Stimulated activated CD8-positive, alpha-beta memory T cell treated with anti-CD3 and anti-CD28 coated beads, Interleukin-4, amount 100 ng/mL, for 1 hour (primary cell): ENCODE measurements at places on chromosomes 5 and 9.

- no peak for DNase-seq
Measured at GRCh38 chr5:156019571-156020180, 307.3 kb upstream of the SGCD start.

GRCh38 chr5:18807256-18808149, 1173.2 kb downstream of the TAF11L14 start:
- no peak for DNase-seq

DNA sequence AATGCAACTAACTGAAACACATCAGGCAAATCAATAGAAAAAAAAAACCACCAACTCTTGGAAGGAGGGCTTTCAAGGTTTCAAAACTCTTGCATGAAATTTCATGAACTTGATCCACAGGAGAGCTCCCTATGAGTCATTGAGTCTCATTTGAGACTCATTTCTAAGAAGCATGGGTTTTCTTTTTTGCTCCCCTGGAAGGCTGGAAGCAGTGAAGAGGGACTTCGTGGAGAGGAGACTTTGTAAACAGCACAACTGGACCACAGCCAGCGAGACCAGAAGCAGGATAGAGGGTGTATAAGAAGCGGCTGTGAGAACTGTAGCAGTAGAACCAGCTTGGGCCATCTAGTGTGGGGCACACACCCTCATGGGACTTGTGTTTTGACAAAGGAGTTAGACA, 41.2 kb upstream of the RAPGEF1 start:
- no peak for DNase-seq

DNA sequence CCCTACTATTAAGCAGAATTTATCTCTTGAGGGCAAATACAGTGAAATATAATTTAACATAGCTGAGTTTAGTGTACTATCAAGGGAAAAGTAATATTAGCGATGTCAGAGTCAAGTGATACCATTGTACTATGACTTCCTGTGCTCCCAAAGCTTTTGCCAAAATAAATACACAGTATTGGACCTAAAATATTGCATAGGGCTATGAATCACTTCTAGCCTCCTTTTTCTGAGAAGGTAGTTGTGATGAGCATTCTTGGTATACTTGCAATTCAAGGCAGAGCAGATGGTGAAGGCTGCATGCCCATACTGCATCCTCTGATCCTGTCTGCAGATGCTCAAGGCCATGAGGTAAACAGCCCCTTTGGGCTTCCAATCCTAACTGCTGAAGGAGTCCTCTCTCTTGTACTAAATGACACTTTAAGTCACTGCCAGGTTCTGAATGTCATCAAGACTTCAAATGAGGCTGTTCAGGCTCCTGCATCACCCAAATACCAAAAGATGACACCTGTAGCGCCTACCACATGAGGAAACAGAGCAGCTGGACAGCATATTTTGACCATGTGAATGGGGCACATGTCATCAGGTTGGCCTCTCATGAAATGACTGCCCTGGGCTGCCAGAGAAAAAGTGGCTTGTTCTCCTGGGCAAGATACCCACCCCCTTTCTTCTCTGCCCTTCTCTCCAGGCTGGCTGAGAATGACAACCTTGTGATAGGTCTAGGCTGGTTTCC, 29.7 kb upstream of the PPP2CA start:
- no peak for DNase-seq

DNA sequence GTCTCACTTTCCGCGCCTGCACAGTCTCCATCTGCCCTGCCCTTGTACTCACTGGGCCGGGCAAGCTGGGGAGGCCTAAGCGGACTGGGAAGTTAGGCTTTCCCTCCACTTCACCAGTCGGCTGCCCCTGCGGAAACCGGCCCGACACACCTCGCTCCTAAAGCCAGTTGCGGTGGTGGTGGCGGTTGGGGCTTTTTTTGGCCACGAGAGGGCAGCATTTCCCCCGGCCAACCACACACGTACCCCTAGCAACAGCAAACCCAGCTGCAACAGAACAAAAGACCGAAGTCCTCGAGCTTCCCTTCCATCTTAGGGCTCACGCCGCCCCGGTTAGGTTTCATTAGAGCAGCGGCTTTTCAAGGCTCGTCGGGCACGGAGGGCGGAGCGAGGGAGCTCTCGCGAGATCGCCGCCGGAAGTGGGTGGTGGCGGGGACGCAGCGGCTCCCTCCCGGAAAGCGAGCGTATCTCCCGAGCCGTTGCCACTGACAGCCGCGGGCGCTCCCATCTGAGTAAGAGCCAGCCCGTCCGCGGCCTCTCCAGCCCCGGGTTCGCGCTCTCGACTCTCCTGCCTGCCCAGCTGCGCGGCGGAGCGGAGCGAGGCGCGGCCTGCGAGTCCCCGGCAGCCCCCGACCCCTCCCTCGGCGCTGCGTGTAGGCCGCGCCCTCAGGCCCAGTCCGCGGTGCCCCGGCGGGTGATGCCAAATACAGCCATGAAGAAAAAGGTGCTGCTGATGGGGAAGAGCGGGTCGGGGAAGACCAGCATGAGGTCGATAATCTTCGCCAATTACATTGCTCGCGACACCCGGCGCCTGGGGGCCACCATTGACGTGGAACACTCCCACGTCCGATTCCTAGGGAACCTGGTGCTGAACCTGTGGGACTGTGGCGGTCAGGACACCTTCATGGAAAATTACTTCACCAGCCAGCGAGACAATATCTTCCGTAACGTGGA, at the start of gene RRAGA:
RRAGA (plus strand) TSS at position 462 of the 951 bp plus-strand sequence; CDS start at position 695, 233 bp downstream.
- peak; percentile 88 for DNase-seq

- DNase-seq = no peak
Measured at GRCh38 chr9:123630233-123630632, 274.2 kb downstream of the CRB2 start.

DNA sequence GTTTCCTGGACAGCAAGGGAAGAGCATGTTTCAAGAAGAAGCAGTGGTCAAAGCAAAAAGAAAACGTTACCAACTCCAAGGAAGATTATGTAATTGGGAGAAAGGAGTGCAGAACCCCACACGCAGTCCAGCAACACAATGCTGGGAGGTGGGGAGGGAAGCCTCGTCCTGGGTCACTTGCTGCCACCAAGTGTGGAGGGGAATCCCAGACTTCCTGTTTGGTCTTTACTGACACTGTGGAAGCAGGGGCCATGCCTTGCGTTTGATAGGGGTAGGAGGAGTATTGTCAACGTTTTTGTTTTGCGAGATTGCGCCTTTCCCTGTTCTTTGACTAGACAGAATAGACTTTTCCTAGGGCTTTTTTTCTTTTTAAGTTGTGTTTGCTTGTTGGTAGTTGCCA, 421.0 kb downstream of the KDM4C start:
- DNase-seq = no peak

- DNase-seq = no peak
Measured at GRCh38 chr9:16824545-16825330, 45.7 kb downstream of the BNC2 start.

DNA sequence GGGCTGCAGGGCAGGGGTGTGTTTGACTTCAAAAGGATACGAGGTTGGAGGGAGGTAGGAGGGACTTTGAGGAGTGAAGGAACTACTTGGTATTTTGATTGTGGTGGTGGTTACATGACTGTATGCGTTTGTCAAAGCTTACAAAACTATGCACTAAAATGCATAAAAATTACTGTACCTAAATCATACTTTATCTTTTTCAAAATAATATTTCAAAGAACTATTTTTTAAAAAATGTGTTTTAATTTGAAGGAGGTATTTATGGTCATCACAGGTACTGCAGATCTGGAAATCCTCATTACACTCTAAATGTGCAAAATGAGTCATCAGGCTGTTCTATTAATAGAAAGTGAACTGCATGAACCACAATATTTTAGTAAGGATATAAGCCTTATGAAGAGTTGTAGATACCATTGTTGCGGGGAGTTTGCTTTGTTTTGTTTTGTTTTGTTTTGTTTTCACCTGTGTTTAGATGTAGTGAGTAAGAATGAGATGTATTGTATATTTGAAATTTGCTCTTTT, 116.9 kb downstream of the ARRDC3 start:
- no peak for DNase-seq

- DNase-seq = no peak
Measured at GRCh38 chr5:97266576-97266975, 83.5 kb upstream of the RIOK2 start.

GRCh38 chr5:145293716-145294115, 541.4 kb downstream of the PRELID2 start:
- no peak for DNase-seq

GRCh38 chr5:95934207-95934804, 27.3 kb downstream of the ELL2 start:
- DNase-seq = no peak

DNA sequence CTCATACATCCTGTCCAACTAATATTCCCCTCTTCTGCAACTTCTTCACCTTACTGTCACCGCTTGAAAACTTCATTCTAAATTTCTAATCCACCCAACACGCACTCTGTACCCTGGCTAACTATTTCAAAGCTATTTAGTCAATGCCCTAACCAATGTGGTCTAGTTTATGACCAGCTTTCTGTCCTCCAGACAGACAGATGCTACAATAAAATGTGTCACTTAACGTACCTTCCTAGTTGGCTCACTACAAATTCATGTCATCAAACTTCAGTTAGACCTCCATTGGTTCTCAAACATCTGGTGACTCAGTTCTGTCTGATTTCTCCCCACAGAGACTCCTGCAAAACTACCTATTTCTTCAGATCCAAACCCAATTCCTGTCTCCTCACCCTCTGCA, 57.7 kb downstream of the FAM13B start:
- no peak for DNase-seq

DNA sequence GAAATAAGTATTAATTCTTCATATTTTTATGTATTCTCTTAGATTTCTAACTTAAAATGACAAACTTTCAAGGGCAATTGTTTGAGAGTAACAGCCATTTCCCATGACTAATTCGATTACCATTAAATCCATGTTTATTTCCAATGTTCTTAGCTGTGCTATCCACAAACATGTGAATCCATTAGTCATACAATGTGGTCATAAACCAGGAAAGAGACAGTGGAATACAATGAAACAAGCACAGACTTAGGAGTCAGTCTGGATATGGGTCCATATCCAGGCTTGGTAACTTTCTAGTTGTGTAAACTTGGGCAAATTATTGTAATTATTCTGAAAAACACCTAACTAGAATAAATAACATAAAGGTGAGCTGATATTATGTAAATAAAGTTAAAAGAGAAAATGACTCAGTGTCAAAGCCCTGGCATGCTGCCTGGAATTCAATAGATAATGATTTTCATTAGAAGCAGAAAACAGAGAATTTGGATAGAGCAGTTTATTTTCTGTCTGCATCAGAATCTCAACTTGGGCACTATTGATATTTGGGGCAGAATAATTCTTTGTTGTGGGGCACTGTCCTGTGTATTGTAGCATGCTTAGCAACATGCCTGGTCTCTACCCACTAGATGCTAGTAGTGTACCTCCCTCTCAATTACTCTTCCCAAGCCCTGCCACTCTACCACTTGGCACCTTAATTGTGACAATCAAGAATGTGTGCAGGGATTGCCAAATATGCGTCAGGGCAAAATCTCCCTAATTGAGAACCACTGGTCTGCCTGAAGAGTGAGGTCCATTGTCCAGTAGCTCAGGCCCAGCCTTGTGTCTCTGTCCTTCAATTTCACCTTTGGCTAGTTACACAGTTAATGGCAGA, 44.7 kb upstream of the SLC27A6 start:
- no peak for DNase-seq

DNA sequence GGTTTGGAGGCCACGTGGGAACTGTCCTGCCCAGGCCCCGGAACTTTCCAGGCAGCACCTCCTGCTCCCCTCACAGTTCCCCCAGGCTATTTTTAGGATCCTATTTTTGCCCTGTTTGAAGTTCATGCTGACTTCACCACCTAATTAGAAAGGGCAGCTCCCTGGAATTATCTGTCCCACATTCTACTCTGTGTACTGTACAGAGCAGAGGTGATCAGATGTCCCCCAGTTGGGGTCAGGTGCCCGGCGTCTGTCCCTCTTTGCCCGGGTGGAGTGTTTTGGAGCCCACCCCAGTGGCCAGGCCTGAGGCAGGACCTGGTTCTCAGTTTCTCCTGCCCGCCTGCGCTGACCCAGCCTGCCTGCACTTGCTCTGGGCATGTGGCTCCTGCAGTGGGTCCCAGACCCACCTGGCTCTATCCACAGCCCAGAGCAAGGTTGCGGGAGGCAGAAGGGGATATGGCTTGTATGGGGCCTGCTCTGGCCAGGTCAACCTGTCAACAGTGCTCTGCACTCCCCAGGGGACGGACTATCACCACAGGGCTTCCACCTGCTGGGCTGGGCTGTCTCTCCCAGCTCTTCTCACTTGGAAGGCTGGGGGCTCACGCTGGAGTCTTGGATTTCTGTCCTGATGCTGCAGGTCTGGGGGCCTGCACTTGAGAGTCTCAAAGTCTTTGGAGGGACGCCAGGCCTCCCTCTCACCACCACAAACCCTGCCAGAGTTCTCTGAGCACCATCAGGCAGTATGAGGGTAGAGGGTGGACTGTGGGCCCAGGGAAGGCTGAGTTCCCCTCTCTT, 268.3 kb downstream of the GADD45G start:
- DNase-seq = no peak

DNA sequence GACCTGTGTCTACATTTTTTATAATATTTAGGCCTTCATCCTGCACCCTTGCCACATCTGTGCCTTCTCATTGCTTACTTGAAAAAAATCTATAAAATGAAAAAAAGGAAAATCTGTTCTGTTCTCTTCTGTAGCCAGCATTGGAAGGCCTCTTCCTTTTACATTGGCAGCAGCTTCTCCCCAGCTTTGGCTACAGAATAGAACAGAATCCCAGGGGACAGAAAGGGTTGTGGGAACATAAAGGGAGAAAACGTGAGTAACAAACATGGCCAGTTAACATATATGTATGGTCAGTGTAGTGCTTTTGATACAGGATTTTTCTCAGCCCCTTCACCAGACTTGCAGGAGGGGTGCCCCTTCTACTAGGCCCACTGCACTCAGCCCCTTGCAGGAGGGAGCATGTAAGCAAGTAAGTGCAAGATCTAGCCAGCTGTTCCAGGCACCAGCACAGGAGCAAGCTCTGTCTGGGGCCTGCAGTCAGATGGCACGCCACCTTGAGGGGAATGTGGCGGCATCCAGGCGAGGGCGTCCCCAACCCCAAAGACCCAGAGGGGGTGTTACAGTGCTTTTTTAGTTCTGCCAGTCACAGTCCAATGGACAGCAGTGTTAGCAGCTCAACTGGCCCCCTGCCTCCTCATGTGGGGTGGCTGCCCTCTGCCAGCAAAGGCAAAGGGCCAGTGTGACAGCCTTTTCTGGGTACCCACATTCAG, 330.5 kb upstream of the ZNF462 start:
- no peak for DNase-seq

GRCh38 chr5:120655828-120656435, 191.8 kb downstream of the PRR16 start:
- no peak for DNase-seq

DNA sequence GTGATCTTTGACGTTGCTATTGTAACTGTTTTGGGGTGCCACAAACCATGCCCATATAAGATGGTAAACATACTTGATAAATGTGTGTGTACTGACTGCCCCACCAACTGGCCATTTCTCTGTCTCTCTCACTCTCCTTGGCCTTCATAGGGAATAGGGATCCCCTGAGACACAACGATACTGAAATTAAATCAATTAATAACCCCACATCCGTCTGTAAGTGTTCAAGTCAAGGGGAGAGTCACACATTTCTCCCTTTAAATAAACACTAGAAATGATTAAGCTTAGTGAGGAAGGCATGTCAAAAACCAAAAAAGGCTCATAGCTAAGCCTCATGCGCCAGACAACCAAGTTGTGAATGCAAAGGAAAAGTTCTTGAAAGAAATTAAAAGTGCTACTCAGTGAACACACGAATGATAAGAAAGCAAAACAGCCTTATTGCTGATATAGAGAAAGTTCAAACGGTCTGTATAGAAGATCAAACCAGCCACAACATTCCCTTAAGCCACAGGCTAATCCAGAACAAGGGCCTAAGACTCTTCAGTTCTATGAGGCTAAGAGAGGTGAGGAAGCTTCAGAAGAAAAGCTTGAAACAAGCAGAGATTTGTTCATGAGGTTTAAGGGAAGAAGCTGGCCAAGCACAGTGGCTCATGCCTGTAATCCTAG, 111.1 kb downstream of the UGCG start:
- DNase-seq = no peak

GRCh38 chr9:38318759-38319495, 73.6 kb upstream of the ALDH1B1 start:
- no peak for DNase-seq
